ENCODE measurements at places on chromosomes 12 and 14. TPM values are rescaled to one million over a fixed set of nuclear protein-coding genes. Genes with fewer than 3 reads are reported as not detected.

DNA sequence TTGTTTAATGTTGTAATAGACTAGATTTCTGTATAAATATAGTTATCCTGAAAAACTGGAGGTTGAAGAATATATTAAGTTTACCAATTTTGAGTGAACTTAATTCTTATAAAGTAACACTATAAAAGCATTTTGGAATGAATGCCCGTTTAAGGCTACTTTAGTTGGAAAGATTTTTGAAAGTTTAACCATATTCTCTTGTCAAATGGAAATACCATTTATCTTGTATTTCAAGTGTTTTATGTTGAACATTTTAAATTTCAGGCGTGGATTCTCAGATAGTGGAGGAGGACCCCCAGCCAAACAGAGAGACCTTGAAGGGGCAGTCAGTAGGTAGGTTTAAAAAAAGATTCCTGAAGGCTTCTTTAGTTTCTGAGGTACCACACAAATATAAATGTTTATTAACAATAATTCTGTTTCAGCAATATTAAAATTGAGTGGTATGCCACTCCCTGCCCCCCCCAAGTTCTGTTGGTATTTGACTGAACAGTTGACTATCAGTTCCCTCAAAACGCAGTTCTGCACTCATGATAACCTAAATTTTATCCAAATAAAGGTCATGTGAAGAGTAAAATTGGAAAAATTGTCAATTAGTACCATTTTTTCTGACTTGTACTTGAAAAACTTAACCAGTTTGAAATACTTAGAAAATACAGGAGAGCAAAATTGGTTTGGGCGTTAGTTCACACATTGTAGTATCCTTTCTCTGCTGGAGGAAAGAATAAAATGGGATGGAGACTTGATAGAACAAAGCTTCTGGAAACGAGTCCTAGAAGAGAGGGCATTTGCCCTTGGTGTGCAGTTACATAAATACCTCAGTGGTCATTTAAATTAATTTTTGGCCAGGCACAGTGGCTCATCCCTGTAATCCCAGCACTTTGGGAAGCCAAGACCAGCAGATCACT is 1.5 kb downstream of the PNN start:
- peaks cover 41% of the 10 kb centered on the region for H3K36me3 ChIP-seq
- H3K27me3 ChIP-seq, result no peaks in the 10 kb centered on the region
- H3K4me1 ChIP-seq, result no peaks in the 10 kb centered on the region
- H3K4me3 ChIP-seq, result peak overlapping the region; percentile 75
- peak overlapping the region; percentile 83 for H3K27ac ChIP-seq

GRCh38 chr12:107103516-107103915 is 10.2 kb upstream of the CRY1 start:
- H3K4me3 ChIP-seq, result no peak overlapping the region
- H3K36me3 ChIP-seq, result no peaks in the 10 kb centered on the region
- no peak for DNase-seq

KRT75 gene
- polyA plus RNA-seq, result not detected

DBX2 gene
- polyA plus RNA-seq, result not detected

DNA sequence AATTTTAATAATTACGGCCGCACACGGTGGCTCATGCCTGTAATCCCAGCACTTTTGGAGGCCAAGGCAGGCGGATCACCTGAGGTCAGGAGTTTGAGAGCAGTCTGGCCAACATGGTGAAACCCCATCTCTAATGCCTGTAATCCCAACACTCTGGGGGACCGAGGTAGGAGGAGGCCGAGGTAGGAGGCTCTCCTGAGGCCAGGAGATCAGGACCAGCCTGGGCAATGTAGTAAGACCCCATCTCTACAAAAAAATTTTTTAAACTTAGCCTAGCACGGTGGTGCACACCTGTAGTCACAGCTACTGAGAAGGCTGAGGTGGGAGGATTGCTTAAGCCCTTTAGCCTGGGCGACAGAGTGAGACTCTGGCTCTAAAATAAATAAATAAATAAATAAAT is 5.6 kb upstream of the CFAP73 start:
- no peak for DNase-seq
- no peaks in the 10 kb centered on the region for H3K4me1 ChIP-seq
- no peaks in the 10 kb centered on the region for H3K27me3 ChIP-seq
- H3K4me3 ChIP-seq, result no peak overlapping the region
- no peak overlapping the region for H3K27ac ChIP-seq

KRT6C gene
- polyA plus RNA-seq, result not detected

DNA sequence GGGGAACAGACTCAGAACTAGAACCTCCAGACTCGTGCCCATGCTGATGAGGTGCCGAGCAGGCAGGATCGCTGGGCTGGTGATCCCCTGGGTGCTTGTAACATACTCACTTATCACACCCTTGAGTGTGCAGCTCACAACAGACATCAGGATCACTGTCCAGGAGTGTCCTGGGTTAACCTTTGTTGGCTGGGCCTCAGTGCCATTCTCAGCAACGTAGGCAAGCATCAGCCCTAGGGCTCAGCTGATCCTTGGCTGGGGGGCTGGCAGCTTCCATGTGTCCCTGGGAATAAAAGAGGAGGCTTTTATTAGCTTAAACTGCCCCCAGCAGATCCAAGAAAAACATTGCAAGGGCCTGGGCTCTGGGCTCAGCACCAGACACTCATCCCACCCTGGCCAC is 1.6 kb downstream of the TMEM229B start:
- H3K4me1 ChIP-seq, result no peaks in the 10 kb centered on the region
- no peak overlapping the region for H3K4me3 ChIP-seq
- no peak overlapping the region for H3K27ac ChIP-seq
- H3K27me3 ChIP-seq, result no peaks in the 10 kb centered on the region
- DNase-seq, result no peak
- H3K36me3 ChIP-seq, result no peaks in the 10 kb centered on the region

DNA sequence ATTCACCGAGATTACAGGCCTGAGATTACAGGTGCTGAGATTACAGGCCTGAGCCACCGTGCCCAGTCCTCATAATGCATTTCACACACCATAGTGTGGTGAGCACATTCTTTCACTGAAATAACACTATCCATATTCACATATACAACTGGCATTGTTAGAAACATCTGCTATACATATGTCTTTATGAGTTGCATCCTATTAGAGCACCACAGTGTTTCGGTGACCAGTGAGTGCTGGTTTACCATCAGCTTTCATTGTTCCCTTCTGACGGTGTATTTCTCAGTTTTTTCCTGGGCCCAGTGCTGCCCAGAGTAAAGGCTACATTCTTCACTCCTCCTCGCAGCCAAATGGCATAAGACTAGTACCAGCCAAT is 96.2 kb upstream of the FGD4 start:
- DNase-seq, result no peak
- no peak overlapping the region for H3K27ac ChIP-seq
- peaks cover 4% of the 10 kb centered on the region for H3K4me1 ChIP-seq
- no peak overlapping the region for H3K4me3 ChIP-seq
- no peaks in the 10 kb centered on the region for H3K27me3 ChIP-seq
